Renal pelvis (tissue), 12 donors: ENCODE measurements at places on chromosomes 1 and 21.

- DNase-seq = no peak
Measured at GRCh38 chr21:29033871-29034270, 9.4 kb downstream of the USP16 start.

- peak; percentile 58 for DNase-seq
Measured at GRCh38 chr1:223142795-223143536, at the start of gene TLR5. TLR5 (minus strand) TSS chr1:223143248; CDS start chr1:223113031, 30,217 bp downstream.

GRCh38 chr1:145858901-145859490 lies at the start of gene PIAS3:
PIAS3 (minus strand) TSS chr1:145859081; CDS start chr1:145858990, 91 bp downstream.
- DNase-seq = peak; percentile 94

DNA sequence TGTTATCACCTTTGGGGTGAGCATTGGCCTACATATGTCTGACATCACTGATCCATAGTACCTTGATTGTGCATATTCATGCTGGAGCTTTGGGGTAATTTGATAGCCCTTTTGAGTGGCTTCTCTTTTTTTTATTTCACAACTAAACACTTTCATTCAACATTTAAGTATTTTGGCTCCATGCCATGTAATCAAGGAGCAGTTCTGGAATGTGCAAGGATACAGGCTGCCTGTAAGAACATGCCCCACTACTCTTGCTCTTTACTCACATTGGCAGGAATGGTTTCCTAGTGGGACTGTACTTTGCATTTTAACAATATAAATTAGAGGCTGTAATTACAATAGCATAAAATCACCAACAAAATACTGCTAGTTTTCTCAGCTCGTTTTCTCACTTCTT lies 300.7 kb upstream of the SPAG17 start:
- peak; percentile 29 for DNase-seq

DNA sequence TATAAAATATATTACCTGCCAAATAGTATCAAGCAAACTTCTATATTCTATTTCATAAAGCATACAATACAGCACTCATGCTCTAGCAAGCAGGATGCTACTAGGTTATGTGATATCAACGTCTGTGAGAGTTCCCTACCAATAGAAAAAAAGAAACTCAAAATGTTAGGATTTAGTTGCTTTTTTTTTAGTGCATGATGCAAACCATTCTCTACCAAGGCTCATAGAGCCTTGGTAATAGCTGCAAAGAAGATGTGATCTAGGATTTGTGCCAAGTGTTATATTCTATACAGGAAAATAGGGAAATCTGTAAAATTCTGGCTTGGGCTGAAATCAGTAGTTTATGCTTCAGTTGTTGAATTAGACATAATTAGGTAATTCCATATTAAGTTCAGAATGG lies 394.4 kb downstream of the DSCAM start:
- no peak for DNase-seq

- no peak for DNase-seq
Measured at GRCh38 chr1:16677552-16678431, 11.0 kb upstream of the RNU1-3 start.

DNA sequence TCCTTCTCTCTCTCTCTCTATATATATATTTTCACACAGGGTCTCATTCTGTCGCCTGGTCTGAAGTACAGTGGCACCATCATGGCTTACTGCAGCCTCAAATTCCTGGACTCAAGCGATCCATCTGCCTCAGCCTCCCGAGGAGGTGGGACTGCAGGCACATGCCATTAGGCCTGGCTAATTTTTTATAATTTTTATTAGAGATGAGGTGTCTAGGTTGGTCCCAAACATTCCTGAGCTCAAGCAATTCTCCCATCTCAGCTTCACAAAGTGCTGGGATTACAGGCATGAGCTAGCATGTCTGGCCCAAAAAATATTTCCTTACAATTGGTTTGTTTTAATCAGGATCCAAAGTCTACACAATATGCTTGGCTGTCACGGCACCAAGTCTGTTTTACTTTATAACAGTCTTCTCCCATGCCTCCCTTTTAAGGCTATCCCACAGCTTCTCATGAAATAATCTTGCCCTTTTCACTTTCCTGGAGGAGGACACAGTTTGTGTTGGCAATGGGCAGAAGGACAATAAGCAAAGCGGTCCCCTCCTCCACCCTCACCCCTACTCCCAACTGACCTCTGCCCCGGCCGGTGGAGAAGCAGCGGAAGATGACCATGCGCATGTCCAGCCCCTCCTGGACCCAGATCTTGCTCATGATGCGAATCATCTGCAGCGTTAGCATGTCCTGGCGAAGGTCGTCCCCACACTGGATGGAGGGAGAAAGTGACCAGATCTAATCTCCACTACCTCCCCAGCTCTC lies 28.2 kb upstream of the PPP1R15B start:
- DNase-seq = no peak

- DNase-seq = no peak
Measured at GRCh38 chr21:34728479-34728878, 59.7 kb downstream of the CLIC6 start.

DNA sequence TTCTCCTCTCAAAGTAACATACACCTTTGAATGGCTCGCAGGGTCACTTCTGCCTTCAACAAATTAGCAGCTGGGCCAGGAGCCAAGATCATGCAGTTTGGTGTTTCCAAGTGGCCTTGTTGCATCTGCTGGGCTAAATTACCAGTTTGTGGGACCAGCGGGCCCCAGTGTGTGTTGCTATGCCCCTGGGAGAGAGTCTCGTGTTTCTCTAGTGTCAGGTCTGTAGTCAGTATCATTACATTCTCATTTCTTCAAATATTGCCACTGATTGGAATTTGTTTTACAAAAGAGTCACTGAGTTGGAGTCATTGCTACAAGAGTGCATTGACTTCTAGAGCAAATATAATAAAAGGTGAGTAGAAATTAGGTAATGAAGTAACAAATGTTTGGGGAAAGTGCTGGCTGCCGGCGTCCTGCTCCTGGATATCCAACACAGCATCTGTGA lies 35.5 kb downstream of the RHOU start:
- DNase-seq = no peak

- no peak for DNase-seq
Measured at GRCh38 chr1:86054396-86054795, 102.2 kb downstream of the COL24A1 start.

- DNase-seq = no peak
Measured at GRCh38 chr1:153546796-153547559, 1.4 kb upstream of the S100A4 start.

DNA sequence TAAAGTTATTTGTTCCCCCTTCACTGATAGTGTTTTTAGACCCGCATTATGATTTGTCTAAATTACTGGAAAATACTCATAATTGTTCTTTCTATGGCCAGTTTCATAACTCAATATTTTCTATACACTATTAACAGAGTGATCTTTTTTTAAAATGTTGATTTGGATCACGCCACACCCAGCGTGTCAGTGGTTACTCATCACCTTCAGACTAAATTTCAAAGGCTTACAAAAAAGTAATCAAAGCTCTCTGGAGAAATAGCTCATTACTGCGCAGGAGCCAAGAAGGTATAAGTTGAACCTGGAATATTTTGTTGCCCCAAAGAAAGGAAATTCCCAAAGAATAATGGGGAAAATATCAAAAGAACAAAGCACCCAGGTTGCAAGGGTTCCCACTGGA lies 104.9 kb downstream of the EVI5 start:
- DNase-seq = no peak

DNA sequence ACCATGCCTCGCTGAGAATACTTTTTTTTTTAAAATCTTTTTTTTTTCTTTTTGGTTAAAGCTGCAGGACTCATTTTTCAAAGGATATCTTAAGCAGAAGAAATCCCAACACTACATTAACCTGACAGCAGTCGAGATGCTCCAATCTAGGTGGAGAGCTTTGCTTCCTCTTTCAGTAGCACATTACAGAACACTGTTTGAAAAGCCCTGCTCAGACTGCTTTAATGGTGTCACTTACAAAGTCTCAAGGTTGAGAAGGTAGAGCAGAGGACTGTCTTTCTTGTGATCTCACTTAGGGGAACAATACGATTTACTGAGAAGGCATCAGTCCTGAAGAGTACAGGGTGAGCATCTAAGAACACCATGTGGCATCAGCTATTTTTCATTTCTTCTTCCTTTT lies 21.0 kb upstream of the CPLANE2 start:
- DNase-seq = no peak

GRCh38 chr1:63718541-63718970 lies 55.3 kb upstream of the ROR1 start:
- DNase-seq = no peak

DNA sequence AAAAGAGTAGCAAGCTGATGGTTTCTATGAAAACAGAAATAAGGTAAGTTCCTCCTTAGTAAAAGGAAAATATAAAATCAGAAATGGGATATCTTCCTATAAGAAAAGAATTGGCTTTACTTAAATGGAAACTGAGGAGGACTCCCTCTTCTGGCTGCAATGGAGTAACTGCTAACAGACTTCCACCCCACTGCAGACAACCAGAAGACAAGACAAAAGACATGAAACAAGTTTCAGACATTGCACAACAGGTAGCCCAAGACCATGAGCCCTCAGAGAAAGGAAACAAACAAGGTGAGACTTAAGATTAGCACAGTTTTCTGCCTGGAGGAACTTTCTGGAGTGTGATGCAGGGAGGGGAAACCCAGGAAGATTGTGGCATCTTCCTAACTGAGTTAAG lies 17.0 kb upstream of the OLFML2B start:
- no peak for DNase-seq

DNA sequence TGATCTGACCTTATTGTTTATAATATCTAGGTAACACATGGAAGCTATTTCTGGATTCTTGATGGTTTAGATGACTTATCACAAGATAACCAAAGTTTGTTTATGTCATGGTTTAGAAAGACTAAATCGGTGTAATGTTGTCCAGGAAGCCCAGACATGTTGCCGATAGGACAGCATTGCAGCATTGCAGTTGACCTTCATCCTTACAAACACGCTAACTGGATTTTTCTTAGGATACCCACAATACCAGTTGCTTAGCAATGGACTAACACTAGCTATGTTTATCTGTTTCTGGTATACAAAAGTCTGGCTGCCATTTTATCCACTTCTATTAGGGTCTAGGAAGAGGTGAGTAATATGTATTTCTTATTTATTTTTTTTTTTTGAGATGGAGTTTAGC lies 11.7 kb upstream of the DPH5 start:
- no peak for DNase-seq

DNA sequence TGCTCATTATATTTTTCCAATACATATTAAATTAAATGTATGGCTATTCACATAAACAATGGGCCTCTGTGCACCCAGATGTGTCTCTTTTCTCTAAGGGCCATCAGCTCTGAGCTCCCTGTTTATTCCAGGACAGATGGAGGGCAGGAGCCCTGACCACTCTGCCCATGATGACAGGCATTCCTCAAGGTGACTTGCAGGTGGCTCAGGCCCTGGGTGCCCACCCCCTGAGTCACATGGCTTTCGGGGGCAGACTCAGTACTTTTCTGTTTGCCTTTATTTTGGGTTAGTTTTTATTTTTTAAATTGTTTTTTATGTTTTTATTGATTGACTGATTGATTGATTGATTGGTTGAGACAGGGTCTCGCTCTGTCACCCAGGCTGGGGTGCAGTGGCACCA lies 6.4 kb upstream of the LRP8 start:
- DNase-seq = no peak

GRCh38 chr1:161989786-161990185 lies 33.9 kb downstream of the OLFML2B start:
- DNase-seq = no peak

DNA sequence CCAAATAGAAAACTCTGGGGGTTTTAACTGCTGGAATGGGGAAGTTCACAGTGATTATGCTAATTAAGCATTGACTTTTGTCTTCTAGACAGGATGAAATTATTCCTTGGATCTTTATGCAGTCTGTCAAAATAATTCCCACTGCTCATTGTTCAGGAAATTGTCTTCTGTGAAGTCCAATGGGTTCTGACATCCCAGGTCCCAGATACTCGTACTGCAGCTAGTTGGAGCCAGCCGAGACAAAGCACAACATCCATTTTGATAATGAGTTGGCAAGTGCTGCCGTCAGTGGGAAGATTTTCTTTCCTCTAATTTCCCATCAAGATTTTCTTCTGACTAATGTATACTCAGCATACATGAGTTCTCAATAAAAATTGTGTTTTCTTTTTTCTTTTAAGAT lies 17.3 kb upstream of the B3GALT5 start:
- DNase-seq = no peak

DNA sequence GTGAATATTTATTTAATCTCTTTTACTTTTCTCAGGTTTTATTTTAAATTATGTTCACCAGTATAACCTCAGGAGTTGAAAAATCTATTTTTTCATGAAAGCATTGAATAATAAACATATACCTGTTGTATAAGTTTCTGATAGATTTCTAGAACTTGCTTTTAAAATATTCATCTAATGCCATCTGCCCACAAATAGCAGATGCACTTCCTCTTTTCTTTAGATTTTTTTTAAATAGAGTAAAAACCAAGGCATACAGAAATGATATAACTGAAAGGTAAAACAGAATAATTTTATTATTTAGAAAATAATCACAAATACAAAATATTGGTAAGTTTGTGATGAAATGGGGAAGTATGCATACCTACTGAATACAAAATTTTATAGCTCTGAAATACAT lies 130.7 kb upstream of the PRMT6 start:
- DNase-seq = no peak

DNA sequence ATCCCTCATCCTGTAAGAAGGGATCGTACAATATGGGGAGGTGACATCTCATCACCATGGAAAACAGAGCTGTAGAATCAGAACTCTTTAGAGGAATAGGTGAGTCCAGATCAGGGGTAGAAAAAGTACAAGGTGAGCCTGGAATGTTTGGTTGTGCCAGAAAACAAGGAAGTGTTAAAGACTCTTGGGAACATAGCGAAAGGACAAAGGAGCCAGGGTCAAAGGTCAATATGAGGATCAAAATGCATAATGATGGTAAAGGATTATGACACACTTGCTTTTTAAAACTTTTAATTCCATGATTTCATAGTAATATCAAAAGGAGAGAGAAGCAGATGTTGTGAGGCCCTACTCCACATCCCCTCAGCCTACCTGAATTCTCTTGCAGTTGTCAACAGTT lies 19.2 kb upstream of the TRIM33 start:
- no peak for DNase-seq

- DNase-seq = no peak
Measured at GRCh38 chr1:169527451-169528214, 41.9 kb upstream of the SLC19A2 start.

DNA sequence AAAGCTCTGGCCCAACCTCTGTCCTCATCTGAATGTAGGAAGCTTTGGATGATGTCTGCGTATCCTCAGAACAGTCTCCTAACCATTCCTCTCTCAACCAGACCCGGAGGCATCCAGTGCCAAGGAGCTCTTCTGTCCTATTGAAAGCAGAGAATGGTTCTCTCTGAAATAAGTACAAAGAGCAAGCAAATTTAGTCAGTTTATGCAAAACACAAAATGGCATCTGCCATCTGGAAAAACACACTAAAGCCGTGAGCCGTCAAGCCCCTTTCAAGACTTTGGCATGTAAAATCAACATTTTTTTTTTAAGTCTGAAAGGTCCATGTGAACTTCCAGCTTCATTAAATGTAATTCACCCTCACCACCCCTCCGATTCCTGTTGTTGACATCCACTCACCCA lies 21.7 kb upstream of the PROX1 start:
- no peak for DNase-seq

- DNase-seq = no peak
Measured at GRCh38 chr1:36284517-36284916, 21.7 kb upstream of the SH3D21 start.

- no peak for DNase-seq
Measured at GRCh38 chr1:235105051-235106043, 23.3 kb downstream of the TOMM20 start.

GRCh38 chr1:31182352-31182751 lies 57.3 kb downstream of the NKAIN1 start:
- peak; percentile 91 for DNase-seq
